ENCODE measurements at places on chromosomes 11 and 22.
A peak's percentile ranks its signal among the peaks of the same experiment; 100 is the strongest.

DNA sequence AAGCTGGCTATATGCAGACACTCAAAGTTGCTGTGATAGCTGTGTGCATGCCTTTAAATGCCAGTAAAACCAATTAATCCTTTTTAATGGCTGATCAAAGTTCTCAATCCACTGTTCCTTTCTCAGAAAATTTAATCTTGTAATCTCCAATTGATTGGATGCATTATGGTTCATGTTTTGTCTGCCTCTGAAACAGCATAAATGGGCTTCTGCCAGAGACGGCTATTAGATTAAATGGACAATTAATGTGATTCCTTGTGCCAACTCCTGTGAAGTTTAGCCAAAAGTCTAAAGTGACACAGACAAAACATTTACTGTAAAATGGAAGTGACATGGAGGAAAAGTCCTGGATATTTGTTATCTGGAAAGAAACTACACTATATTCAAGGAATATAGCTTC lies 952.5 kb upstream of the FAT3 start:
- DNase-seq = no peak

- no peak for DNase-seq
These were observed 1.2 kb upstream of the MIOX start for GRCh38 chr22:50485221-50486131.

- no peak for DNase-seq
These were observed 18.6 kb downstream of the EMID1 start for GRCh38 chr22:29224121-29224858.

GRCh38 chr22:21948824-21949568 lies 3.7 kb downstream of the PPM1F start:
- no peak for DNase-seq

- no peak for DNase-seq
These were observed 23.3 kb upstream of the PLEKHB1 start for GRCh38 chr11:73622926-73623593.

- peak; percentile 33 for DNase-seq
These were observed 135.2 kb upstream of the C11orf58 start for GRCh38 chr11:16603245-16603644.

DNA sequence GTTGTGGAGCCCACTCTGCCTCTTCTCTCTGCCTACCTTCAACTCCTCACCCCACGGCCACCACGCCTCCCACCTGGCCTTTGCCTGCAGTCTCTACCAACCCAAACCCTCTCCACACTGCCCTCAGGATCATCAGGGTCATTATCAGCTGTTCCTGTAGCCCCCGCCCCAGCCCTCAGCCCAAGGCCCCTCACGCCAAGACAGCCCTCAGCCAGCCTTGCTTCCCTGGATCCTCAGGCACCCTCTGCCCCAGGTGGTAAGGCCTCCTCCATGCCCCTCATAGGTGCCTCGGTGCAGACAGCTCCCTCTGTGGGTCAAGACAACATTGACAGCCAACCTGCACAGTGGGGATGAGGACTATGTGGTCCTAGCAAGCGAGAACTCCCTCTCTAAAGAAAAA lies 1.7 kb downstream of the SBF1 start:
- no peak for DNase-seq

GRCh38 chr11:133661846-133662245 lies 129.5 kb upstream of the OPCML start:
- DNase-seq = no peak

- no peak for DNase-seq
These were observed 47.6 kb upstream of the TEAD1 start for GRCh38 chr11:12626616-12627015.

DNA sequence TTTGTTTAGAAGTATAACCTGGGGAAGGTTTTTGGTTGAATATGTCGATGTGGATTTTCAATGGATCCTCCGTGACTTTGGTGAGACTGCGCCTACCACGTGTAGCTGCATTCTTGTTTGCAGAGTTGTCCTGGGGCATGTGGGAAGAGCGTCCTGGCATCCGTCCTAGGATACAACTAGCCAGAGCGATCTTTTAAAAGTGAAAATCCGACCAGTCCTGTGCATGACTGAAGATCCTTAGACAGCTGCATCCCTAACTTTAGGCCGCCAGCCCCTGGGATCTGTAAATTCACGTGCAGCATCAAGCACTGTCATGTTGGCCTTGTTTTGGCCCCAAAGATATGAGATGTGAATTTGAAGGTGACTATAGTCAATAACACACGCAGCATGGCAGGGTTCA lies 22.4 kb upstream of the THY1 start:
- DNase-seq = no peak

DNA sequence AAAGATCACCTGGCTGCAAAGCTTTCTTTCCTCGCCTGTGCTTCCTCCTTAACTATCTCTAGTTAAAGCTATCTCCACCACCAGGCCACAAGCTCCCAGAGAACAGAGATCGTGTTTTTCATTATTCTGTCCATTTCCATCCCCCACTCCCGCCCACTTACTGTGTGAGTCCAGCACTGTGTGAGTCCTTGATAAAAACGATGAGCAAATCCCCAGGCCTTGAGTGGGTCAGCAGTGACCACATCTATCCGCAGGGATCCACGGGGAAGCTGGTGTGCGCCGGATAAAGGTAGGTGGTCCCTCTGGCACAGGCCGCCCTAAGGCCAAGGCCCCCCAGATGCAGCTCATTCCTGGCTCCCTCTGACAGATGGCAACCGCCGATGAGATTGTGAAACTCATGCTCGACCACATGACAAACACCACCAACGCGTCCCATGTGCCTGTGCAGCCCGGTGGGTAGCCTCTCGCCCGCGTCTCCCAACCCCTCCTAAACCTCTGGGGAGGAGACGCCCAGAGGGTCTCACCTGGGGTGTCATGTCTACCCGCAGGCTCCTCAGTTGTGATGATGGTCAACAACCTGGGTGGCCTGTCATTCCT lies 9.3 kb downstream of the TKFC start:
- no peak for DNase-seq

DNA sequence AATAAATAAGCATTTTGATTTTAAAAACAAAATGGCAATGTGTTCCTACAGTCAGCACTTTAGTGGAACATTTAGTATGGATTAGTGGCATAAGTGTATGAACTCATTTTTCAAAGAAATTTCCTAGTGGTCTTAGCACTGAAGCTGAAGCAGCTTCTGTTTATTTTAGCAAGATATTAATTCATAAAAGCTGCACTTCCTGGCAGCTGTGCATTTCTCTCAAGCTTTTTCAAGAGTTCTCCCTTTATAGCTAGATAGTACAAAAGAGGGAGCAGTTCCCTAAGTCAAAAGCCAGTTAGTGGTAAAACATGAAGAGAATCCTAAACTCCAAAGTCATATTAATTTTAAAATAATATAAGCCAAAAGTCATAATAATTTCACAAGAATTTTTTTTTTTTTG lies 1036.0 kb upstream of the CCDC90B start:
- DNase-seq = no peak

GRCh38 chr22:24685531-24686190 lies 82.7 kb downstream of the GGT1 start:
- DNase-seq = no peak

DNA sequence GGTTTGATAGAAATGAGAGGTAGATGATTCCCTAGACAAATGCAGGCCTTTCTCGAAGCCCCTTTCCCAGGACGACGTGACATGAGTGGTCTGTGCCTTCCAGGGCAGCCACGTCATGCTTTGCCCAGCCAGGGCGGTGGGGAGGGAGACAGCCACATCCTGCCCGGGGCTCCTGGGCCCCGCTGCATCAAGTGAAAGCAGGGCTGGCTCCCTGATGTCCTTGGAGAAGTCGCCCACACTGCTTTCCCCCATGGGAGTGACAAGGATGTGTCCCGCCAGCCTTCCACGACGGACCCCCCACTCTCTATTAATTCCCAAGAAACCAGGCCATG lies 13.2 kb downstream of the PPARA start:
- DNase-seq = no peak

GRCh38 chr11:13222285-13222684 lies 55.3 kb upstream of the BMAL1 start:
- DNase-seq = peak; percentile 53

DNA sequence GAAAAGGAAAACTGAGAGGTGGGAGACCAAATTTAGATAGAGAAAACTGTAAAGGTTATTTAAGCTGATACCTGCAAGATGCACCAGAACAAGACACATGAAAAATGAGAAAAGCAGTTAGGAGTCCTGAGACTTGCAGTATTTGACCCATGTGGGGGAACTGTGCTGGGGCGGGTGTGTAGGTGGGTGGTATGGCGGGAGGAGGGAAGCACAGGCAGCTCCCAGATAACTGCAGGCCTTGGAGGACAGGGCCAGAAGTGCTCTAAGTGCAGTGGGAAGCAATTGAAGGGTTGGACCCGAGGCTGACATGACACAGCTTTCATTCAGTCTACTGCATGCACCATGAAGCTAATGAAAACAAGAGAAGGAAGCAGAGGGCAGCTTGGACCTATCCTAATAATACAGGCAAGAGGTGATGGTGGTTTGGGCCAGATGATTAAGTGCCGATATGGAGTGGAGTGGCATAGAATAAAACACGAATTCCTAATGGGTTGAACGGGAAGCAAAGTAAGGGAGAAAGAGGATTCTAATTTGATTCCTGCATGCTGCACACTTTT lies 48.0 kb upstream of the ANO3 start:
- no peak for DNase-seq

DNA sequence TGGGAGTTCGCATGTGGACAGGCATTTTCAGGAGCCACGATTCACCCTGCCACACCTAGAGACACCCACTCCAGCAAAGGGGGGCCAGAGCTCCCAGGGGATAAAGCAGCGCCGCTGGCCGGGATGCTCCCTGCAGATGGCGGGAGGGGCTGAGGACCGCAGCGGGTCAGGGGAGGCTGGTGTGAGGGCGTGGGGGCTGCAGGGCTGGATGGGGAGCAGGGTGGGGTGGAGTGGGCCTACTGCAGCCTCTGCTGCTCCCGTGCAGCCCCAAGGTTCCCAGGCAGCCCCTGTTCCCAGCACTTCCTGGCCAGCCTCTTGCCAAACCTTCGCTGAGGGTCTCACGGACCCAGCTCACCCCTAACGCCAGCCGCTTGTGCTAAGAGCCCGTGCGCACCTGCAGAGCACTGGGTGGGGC lies 13.0 kb downstream of the MUC5B start:
- no peak for DNase-seq

GRCh38 chr22:42725606-42726355 lies 5.1 kb upstream of the A4GALT start:
- no peak for DNase-seq

- no peak for DNase-seq
These were observed 77.6 kb downstream of the LIF start for GRCh38 chr22:30169002-30169401.

DNA sequence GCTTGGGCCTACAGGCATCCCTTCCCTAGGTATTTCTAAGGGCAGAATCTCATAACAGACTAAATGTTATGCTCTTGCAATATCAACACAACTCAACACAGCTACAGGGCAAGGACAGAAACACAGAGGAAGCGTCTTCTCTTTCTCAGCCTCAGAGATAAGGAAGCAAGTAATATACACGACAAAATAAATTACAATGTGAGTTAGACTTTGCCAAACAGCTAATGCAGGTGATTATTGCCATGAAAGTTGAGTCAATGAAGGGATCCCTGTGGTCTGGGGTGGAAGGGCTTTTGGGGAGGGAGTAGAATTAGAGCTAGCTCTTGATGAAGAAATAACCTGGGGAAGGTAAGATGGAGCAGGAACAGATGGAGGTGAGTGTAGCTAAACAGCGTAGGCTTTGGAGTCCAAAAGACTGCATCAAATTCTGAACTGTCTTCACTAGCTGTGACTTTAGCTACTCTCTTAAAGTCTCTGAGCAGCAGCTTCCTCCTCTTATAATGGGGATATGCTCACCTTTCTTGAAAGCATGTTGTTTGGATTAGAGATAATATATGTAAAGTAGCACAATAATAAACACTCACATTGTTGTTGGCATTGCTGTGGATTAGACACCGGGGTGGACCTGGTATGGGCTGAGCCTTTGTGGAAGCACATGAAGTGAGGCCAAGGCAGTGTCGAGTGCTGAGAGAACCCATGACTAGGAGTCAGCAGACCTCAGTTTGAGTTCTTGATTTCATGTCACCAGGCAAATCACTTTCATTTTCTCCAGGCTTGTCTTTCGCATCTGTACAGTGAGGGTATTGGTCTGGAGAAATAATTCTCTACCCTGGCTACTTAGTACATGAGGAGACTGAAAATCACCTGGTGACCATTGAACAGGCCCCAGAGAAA lies 41.0 kb upstream of the AQP11 start:
- DNase-seq = no peak

- DNase-seq = no peak
These were observed 17.9 kb downstream of the MYEOV start for GRCh38 chr11:69311767-69312385.

- peak; percentile 54 for DNase-seq
These were observed 110.3 kb upstream of the PITPNB start for GRCh38 chr22:28029201-28029948.

DNA sequence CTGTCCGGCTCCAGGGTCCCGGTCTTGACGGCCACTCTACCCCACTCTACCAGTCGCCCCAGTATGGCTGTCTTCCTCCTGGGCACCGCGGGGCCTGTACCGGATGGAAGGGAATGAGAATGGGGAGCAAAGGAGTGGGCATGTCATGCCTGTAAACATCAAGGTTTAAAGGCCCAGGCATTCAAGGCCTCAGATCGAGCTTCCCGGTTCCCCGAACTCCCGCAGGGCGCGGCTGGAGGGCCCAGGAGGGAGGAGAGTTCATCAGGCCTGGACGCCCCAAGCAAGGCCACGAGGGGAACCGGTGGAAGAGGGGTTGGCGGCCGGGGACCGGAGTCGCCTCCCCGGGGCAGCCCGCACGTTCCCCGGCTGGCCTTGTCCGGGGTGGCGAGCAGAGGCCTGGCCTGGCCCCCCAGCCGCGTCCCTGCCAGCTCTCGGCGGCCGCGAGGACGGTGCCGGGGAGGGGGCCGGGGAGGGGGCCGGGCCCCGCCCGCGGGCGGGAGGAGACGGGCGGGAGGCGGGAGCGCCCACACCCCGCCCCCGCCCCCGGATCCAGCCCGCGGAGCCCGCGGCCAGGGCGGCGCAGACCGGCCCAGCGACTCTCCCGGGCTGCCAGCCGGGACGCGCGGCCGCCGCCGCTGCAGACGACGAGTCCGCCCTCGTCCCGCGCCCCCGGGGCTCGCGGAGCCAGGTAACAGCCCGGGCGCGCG lies at the start of gene CDC42EP1:
CDC42EP1 (plus strand) TSS at position 580 of the 707 bp plus-strand sequence. CDS start 5,870 bp downstream, outside the sequence.
- DNase-seq = peak; percentile 59

DNA sequence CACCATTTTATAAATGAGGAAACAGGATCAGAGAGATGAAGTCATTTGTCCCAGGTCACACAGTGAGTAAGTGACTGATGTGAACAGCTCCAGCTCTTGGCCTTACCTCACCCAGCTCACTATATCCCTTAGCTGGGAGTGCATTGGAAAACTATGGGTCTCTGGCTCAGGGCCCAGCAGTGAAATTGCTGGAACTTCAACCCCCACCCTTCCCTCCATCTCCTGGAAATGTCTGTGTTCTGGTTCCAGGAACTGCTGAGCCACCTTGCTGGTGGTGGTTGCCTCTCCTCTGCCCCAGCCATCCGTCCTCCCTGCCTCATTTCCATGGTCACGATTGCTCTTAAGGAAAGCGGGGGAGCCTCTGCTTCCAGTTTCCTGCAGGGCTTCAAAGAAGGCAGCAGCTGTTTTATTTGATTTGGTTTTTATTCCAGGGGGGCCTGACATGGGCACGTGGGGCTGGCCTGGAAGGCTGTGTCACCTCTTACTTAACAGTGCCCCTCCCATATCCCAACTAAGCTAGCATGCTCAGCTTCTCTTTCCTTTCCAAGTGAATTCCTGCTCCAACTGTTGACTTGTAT lies 46.2 kb upstream of the CSTF3 start:
- DNase-seq = no peak

GRCh38 chr22:29039148-29039547 lies 22.5 kb downstream of the C22orf31 start:
- DNase-seq = peak; percentile 85

GRCh38 chr11:117876059-117876340 lies 458 bp downstream of the FXYD6 start:
- no peak for DNase-seq

Measured in ELF-1 (cell line).